ENCODE measurements at places on chromosomes 13 and 19.

DNA sequence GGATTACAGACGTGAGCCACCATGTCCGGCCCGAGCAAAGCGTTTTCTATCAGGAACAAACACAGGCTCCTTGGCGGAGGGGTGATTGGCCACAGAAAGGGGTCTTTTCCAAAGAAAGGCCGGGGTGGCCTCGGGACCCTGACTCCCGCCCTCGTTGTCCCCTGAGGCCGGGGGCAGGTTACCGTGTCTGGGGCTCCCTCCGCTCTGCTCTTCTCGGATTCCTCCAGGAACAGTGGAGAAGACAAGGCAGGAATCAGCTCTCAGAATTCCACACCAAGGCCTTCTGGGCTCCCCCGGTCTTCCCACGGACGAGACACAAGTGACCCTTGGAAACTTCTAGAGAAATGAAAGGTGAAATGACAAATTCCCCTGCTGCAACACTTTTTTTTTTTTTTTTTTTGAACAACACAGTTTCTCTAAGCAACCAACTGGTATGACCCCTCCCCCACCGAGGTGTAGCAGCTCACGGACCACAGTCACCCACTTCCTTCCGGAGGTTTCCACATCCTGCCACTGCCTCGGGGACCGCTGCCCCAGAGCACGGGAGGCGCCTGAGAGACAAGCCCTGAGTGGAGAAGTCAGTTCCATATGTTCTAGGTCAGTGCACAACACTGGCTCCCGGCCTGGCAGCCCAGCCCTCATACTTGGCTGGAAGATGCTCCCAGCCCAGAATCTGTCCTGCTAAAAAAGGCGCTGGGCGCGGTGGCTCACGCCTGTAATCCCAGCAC, 11.0 kb downstream of the MOB3A start:
- DNase-seq, result peak; percentile 97

GRCh38 chr13:47908197-47908902, 92.7 kb downstream of the SUCLA2 start:
- no peak for DNase-seq

DNA sequence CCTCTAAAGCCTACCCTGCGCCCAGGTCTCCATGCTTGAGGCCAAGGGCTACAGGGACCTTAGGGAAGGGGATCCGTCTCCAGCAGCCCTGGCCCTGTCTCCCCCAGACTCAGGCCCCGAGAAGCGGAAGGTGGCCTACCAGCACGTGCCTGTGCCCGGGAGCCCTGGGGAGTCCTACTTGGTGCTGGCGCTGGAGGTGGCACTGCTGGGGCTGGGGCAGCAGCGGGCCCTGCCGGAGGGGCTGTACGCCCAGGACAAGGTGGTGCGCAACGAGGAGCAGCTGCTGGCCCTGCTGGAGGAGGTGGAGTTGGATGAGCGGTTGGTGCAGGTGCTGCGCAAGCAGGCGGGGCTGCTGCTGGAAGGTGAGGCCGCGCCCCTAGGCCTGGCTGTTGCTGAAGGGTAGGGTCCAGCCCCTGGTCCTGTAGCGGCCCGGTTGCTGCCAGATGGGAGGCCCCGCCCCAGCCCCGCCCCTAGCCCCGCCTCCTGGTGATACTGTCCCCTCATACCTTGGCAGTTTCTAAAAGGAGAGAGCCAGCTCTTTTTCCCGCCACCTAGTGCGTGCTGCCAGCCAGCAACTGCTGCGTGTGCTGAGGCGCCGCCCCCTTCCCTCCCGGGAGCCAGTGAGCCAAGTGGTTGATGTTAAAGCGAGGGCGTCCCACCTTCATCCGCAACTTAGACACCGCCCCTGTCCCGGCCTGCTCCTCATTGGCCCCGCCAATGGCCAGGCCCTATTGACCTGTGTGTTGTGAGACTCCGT, 22.6 kb downstream of the ZSWIM4 start:
- DNase-seq, result peak; percentile 50

GRCh38 chr13:112959206-112959605, 9.8 kb upstream of the MCF2L start:
- no peak for DNase-seq

DNA sequence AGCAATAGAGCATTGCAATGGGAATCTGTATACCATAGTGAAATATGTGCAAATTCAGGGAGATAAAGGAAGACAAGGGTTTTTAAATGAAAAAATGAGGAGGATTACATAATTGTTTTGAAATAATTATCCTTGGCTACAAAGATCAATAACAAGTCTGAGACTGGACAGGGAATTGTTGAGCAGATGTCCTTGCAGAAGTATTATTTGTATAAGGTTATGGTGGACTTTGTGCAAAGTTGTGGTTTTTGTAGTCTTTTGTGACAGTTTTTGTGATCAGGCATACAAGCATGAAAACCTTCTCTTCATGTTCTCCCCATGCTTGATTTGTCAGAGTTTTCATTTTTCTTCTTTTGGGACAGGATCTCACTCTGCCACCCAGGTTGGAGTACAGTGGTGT, 25.3 kb upstream of the ZNF780A start:
- no peak for DNase-seq

DNA sequence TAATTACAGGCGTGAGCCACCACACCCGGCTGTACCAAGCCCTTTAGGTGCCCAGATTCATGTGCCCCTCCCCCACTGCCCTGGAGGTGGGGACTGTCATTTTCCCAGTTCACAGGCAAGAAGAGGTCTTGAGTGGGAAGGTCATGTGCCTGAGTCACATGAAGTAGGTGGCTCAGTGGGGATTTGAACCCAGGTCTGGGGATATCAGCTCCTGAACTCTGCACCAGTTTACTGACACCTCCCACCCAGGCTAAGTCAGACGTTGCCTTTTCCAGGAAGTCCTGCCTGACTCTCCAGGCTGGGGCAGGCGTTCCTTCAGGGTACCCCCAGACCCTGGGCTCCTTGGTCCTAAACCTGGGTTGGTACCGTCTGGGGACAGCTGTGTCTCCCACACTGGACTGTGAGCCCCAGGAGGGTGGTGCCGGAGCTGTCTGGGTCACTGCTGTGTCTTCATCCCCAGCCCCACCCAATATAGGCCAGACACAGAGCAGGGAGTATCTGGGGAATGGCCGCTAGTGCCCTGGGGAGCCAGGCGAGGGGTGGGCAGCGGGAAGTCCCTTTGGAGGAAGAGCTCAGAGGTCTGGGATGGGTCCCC, 8.6 kb downstream of the VASP start:
- DNase-seq, result no peak

DNA sequence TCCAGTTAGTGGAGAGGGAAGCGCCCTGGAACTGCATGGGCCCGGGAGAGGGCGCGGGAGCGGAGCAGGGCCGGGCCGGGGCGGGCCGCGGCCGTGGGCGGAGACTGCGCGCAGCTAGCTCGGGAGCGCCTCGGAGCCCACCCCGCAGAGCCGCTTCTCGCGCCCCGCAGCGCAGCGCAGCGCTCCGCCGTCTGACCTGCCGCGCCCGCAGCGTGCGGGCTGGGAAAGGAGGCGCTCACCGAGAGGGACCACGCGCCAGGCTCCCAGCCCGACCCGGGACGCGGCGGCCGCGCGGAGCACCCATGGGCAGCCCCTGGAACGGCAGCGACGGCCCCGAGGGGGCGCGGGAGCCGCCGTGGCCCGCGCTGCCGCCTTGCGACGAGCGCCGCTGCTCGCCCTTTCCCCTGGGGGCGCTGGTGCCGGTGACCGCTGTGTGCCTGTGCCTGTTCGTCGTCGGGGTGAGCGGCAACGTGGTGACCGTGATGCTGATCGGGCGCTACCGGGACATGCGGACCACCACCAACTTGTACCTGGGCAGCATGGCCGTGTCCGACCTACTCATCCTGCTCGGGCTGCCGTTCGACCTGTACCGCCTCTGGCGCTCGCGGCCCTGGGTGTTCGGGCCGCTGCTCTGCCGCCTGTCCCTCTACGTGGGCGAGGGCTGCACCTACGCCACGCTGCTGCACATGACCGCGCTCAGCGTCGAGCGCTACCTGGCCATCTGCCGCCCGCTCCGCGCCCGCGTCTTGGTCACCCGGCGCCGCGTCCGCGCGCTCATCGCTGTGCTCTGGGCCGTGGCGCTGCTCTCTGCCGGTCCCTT, at the start of gene MLNR:
Gene MLNR, plus strand, starts transcription at position 303 of the 820 bp plus-strand sequence. Its CDS starts 0 bp downstream, at position 303.
- peak; percentile 62 for DNase-seq

- no peak for DNase-seq
These were observed 8.9 kb downstream of the KLC3 start for GRCh38 chr19:45349430-45349941.

- no peak for DNase-seq
These were observed 122.0 kb downstream of the OLFM4 start for GRCh38 chr13:53150568-53150967.

DNA sequence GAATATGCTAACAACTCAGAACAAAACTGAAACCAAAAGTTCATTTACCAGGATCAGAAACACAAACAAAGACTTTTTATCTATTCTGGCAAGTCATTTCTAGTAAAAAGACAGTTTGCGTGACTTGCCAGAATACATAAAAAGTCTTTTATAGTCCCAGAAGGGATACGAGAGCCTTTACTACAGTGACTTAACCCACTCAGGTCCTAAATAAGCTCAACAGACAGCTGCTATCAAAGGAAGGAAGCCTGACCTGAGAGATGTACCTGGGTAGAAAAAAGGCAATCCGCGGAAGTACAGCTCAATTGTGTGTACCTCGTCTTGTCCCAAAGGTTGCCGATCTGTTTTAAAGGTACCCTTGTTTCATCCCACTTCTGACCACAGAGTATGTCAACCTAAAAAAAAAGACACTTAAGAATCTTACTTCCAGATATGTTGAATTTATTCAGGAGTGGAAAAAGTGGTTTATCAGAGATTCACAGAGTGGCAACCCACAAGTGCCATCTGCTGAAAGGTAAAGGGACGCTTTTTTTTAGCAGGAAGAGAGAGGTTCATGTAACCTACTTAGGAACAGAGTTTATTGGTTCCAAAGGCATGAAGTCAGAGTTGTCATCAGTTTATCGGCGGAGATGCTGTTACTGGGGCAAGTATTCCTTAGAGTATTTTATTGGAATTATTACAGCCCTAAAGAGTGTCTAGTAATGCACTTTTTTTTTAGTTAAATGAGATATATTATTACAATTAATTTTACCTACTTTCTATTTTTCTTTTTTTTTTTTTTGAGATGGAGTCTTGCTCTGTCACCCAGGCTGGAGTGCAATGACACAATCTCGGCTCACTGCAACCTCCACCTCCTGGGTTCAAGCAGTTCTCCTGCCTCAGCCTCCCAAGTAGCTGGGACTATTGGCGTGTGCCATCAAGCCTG, 69.7 kb upstream of the C1QTNF9B start:
- no peak for DNase-seq

- no peak for DNase-seq
These were observed 7.1 kb upstream of the ZNF823 start for GRCh38 chr19:11745869-11746268.

DNA sequence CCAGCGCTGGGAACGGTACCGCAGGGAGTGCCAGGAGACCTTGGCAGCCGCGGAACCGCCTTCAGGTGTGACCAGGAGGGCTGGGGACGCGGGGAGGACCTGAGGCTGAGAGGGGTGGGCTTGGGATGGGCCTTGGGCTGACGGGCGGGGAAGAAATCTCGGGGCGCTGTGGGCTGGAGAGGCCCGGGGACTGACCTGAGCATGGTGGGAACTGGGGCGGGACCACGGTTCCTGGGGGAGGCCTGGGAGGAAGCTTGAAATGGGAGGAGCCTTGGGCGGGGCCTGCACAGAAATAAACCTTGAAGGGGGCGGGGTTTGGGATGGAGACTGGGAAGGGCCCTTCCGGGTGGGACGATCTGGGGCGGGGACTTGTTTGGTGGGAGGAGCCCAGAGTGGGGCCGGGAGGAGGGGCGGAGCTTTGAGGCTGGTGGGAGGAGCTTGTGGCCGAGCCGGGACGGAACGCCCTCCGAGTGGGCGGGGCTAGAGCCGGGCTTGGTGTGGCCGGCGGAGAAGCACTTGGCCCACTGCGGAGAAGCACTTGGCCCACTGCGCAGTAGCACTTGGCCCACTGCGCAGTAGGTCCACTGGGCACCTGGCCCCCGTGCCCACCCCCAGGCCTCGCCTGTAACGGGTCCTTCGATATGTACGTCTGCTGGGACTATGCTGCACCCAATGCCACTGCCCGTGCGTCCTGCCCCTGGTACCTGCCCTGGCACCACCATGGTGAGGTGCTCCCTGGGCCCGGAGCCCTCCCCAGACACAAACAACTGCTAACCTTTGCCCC, 2.8 kb downstream of the GIPR start:
- peak; percentile 75 for DNase-seq

DNA sequence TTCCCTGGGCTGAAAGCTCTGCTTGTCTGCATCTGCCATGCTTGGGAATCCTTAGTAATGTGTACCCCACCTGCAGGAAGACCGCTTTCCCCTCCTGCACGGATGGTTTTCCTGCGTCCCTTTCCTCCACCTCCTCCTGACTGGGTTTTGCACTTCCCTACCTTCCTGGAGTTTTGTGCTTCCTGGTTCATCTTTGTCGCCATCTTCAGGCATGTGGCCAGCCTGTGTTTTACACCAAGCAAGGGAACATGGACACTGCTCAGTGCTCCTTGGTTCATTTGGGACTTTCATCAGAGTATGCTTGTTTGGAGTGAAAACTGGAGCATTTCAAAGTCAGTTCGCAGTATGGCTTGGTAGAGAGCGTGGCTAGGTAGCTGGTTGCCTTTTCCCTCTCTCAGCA, 30.7 kb downstream of the ERICH6B start:
- no peak for DNase-seq

- no peak for DNase-seq
These were observed 62.2 kb upstream of the TM9SF2 start for GRCh38 chr13:99439048-99439447.

- no peak for DNase-seq
These were observed 260.6 kb downstream of the ATP8A2 start for GRCh38 chr13:25632166-25632888.

DNA sequence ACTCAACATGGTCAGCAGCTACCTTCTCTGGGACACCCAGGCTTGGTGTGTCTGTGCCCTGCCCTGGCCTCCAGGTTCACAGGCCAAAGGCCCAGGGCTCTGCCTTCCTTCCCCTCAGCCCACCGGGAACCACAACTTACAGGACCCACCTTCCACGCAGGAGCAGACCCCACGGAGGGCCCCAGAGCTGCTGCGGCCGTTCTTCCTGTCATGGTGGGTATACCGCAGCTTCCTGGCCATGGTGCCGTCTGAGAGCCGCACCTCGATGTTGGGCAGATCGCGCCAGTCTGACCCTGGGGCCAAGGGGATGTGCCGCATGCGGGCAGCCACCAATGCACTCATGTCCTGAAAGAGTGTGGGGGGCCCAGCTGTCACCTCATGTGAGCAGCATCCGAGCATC, 17.2 kb upstream of the EIF3G start:
- no peak for DNase-seq

DNA sequence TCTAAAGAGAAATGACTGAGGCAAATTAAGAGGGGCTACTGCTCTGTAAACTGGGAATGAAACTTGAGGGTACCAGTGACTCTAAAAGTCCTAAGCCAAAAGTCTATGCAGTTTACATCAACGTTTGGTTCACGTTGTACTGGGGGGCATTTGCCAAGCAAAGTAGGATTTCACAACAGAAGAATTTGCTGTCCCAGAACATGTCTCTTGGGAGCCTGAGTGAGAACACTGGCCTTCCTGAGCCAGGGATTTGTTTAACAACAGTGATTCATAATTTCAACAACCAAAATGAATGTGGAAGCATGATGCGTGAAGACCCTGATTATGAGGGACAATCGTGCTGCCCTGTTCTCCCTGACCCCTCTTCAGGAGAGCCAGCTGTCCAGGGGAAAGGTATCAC, 178.0 kb downstream of the OXGR1 start:
- DNase-seq, result no peak

- DNase-seq, result peak; percentile 73
These were observed 539 bp upstream of the ZNF667 start for GRCh38 chr19:56477429-56478338.

Data from stimulated activated CD4-positive, alpha-beta T cell treated with anti-CD3 and anti-CD28 coated beads, Interleukin-15, amount 100 ng/mL, for 24 hours (primary cell).